ENCODE measurements at places on chromosomes 4 and X. TPM values are rescaled to one million over a fixed set of nuclear protein-coding genes. Genes with fewer than 3 reads are reported as not detected.

The ENPEP gene
- 0.28 TPM for total RNA-seq

The SLC49A3 gene
- under 0.01 TPM for total RNA-seq

The PNCK gene
- total RNA-seq = not detected

The EVC gene
- 16.8 TPM for total RNA-seq

The CCDC160 gene
- total RNA-seq = 0.28 TPM

The FHIP1A gene
- 0.18 TPM for total RNA-seq

The CT45A1 gene
- not detected for total RNA-seq

The YY2 gene
- 0.72 TPM for total RNA-seq

The P2RY10 gene
- total RNA-seq = not detected

The GNL3L gene
- 47.2 TPM for total RNA-seq

The TECRL gene
- not detected for total RNA-seq

The SCRG1 gene
- total RNA-seq = under 0.01 TPM

The AFP gene
- 1.3 TPM for total RNA-seq

The ADAM29 gene
- not detected for total RNA-seq

The RHOXF2B gene
- not detected for total RNA-seq

The EVC2 gene
- total RNA-seq = 5.9 TPM

The MAGEC2 gene
- total RNA-seq = not detected

The RTL9 gene
- total RNA-seq = 0.56 TPM

The PDHA2 gene
- not detected for total RNA-seq
